ENCODE measurements at places on chromosomes 7 and 10. TPM values are rescaled to one million over a fixed set of nuclear protein-coding genes. Genes with fewer than 3 reads are reported as not detected.

MMP21 gene
- total RNA-seq, result 0.22 TPM

SPDYE16 gene
- not detected for total RNA-seq

GRCh38 chr10:86363184-86363832, 3.3 kb downstream of the GRID1 start:
- no peak for DNase-seq

- peak; percentile 60 for DNase-seq
These were observed 101.1 kb upstream of the ABCB5 start for GRCh38 chr7:20514364-20514763.

HABP2 gene
- under 0.01 TPM for total RNA-seq

GRCh38 chr7:115822801-115823200, 207.8 kb downstream of the TFEC start:
- no peak for DNase-seq

- DNase-seq, result no peak
These were observed 411.8 kb downstream of the ARL4A start for GRCh38 chr7:13099154-13099795.

ING3 gene
- 13.9 TPM for total RNA-seq

GRCh38 chr10:80540981-80541750, 3.5 kb downstream of the SH2D4B start:
- peak; percentile 88 for DNase-seq

- peak; percentile 92 for DNase-seq
These were observed 3.2 kb upstream of the CREB5 start for GRCh38 chr7:28408960-28409715.

CLDN12 gene
- total RNA-seq, result 15.5 TPM

- no peak for DNase-seq
These were observed 107.6 kb downstream of the DNAJC1 start for GRCh38 chr10:21895932-21896331.

DNA sequence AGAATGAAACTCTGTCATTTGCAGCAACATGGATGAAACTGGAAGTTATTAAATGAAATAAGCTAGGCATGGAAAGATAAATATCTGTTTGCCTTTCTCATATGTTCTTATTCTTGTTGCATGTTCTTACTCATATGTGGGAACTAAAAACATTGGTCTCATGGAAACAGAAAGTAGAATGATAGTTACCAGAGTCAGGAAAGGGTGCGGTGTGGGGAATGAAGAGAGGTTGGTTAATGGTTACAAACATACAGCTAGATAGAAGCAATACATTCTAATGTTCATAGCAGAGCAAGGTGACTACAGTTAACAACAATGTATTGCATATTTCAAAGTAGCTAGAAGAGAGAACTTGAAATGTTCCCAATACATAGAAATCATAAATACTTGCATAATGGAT, 105.1 kb downstream of the FAM107B start:
- DNase-seq, result no peak

PDE6C gene
- not detected for total RNA-seq

MEOX2 gene
- total RNA-seq, result 0.40 TPM

CNNM2 gene
- 1.6 TPM for total RNA-seq

DNA sequence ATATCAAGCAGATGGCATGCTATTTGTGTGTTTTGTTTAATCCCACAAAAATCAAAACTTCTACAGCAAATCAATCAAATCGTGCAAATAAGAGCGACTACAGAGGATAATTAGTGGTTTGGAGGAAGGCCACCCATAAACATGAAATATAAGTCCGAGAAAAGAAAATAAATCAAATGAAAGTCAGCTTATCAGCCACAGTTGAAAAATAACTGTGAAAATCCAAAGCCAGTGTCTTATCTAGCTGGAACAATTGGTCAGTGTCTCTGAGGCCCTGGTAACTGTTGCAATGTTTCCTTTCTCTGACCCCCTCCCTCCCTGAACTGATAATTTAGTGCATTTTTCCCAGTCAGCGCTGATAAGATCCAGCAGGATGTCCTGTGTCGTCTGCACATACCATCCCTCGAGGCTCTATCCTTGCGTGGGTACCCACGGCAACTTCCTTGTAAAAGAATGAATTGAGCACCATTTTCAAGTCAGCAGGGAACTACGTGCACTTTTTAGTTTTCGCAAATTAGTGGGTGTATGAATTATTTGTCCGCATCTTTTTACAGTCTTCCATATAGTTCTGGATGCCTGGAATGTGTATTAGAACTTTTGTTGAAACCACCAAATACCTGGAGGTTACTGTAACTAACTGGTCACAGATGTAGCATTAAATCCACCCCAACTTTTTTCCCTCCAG, 10.8 kb upstream of the JCAD start:
- peak; percentile 83 for DNase-seq

CCDC172 gene
- not detected for total RNA-seq

GRCh38 chr10:100485801-100486495, 23.1 kb downstream of the WNT8B start:
- no peak for DNase-seq

- no peak for DNase-seq
These were observed 213.7 kb downstream of the HTR7 start for GRCh38 chr10:90644165-90644564.

TFAM gene
- total RNA-seq, result 31.3 TPM

DNA sequence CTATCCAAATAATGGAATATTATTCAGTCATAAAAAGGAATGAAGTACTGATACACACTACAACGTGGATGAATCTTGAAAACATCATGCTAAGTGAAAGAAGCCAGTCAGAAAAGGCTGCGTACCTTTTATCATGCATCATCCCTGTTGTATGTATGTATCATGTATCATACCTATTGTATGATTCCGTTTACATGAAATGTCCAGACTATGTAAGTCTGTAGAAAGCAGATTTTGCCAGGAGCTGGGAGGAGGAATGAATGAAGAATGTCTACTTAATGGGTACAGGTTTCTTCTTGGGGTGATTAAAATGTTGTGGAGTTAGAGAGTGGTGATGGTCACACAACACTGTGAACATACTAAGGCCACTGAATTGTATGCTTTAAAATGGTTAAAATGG, 135.9 kb upstream of the KLF14 start:
- no peak for DNase-seq

DNA sequence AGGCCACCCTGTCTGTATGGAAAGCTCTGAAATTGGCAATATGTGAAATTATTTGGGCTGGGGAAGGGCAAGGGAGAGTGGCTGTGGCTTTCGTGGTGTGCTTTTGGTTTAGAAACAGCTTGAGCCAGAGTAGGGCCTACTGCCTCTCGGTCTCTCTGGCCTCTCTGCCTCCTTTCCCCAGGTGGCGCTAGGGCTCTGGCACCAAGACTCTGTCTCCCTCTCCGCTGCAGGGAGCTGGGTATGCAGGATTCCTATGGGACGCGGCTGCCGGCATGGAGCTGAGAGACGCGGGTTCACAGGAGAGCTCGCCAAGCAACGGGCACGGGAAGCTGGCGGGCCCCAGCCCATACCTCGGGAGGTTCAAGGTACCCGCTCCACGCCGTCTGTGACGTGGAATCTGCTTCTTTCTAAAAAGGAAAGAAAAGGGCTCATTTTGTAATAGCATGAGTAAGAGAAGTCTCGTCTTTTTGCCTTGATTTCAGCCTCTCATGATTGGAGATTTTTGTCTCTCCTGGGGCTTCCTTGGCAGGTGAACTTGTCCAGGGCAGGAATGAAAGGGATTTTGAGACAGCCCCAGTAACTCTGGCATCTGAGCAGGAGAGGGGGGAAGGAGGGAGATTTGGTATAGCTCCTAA, 105.1 kb upstream of the ANLN start:
- no peak for DNase-seq

SEMA3C gene
- 6.1 TPM for total RNA-seq

DNA sequence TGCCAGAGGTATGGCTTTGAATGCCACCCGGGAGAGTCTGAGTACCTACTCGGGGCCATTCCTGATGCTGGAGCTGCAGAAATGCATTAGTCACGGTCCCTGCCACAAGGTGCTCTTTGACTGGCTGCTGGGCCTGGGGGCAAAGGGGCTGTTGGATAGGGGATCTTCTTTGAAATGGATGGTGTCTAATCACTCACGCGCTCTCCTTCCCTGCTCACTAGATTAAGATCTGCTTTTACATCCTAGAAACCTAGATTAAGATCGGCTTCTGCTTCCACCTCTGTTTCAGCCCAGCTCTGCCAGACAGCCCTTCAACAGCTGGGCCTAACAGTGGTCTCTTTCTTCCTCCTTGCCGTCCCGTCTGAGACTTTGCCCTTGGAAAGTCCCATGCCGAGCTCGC, 57.2 kb downstream of the PAX2 start:
- no peak for DNase-seq

GRCh38 chr7:65910237-65910636, 37.4 kb downstream of the VKORC1L1 start:
- DNase-seq, result no peak

DNA sequence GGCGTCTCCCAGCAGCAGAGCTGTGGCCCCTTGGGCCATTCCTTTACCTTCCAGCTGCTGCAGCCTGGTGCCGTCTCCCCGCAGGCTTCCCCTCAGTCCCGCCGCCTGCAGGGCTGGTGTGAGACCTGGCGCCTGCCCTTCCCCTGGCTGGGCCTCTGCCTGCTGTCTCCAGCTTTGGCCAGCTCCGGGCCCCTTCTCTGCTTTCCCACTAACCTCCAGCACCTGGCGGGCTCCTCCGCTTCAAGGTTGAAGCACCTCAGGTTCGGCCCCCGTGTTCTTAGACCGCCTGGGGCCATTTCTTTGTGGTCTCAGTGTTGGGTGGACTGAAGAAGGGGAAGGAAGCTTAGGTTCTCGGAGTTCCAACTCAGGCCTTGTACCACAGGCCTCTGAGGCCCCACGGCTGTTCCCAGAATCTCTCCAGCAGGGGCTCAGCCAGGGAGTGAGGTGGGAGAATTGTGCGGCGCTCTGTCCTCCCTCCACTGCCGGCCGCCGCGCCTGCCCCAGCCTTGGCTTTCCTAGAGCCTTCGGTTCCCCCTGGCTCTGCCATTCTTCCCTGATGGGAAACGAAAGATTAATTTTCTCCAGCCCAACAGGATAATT, 30.3 kb downstream of the GBX1 start:
- no peak for DNase-seq

DNA sequence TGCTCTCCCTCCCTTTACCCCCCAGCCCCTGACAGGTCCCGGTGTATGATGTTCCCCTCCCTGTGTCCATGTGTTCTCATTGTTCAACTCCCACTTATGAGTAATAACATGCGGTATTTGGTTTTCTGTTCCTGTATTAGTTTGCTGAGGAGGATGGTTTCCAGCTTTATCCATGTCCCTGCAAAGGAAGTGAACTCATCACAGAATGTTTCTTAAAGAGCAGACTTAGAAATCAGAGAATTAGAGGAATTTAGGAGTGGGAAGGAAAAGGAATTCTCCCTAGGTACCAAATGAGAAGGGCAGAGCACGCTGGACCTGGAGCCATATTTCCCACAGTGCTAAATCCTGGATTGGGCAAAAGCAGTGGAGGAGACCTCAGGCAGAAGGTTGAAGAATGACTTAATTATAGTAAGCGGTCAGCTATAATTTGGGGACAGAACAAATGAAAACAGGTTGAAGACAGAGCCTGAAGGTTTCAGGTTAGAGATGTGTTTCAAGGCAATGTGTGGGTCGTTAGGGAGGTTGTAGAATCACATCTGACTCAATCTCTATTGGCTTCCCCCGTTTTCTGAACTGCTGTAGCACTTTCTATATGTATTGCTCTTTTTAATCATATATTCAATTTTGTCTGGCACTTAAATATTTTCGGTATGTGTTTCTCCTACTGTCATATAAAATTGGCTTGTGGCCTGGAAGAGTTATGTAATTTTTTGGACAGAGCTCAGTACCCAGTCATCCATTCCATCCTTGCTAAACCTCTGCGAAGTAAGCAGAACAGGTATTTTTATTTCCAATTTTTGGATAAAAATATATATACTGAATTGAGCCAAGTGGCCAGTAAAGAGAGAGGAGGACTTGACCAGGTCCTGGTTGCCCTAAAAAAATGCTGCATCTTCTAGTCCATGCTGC, 210.5 kb upstream of the KLF6 start:
- DNase-seq, result peak; percentile 80

- no peak for DNase-seq
These were observed 115.4 kb downstream of the ARID5B start for GRCh38 chr10:62016623-62017490.

Measured in lung microvascular endothelial cell (primary cell).